Activated B cell treated with CpG ODN at 0.5 μM for 24 hours (primary cell): ENCODE measurements at places on chromosomes 11 and 22.

- DNase-seq: no peak
Observed at GRCh38 chr22:19930551-19931486, 10.8 kb upstream of the COMT start.

DNA sequence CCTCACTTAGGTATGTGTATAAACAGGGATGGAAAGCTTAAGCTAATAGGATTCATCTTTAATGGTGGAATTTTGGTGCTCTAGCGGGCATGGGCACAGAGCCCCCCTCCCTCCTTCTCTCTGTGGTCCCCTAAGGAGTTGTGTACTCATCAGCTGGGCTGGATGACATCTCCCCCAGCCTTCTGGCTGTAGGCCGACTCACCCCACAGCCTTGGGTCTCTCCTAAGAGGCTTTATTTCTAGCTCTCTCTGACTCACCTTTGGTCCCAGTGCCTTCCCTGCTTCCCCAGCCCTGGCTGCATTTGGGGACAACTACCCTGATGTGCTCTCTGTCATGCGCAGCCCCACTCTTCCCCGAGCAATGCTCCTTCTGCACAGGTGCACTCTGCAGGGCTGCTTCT, 26.9 kb downstream of the SLC6A5 start:
- DNase-seq: no peak

- DNase-seq: no peak
Observed at GRCh38 chr22:42180349-42180842, 49.8 kb upstream of the CYP2D6 start.

GRCh38 chr11:36499315-36499714, 10.8 kb downstream of the TRAF6 start:
- DNase-seq: no peak

GRCh38 chr11:87917111-87917510, 258.1 kb downstream of the RAB38 start:
- DNase-seq: no peak

- DNase-seq: no peak
Observed at GRCh38 chr22:33513388-33514338, 406.6 kb downstream of the LARGE1 start.

- DNase-seq: no peak
Observed at GRCh38 chr11:33059331-33060007, 20.1 kb downstream of the TCP11L1 start.

- DNase-seq: no peak
Observed at GRCh38 chr11:19536131-19536530, 176.5 kb upstream of the NAV2 start.

- DNase-seq: peak; percentile 66
Observed at GRCh38 chr22:23219822-23220484, 39.6 kb downstream of the BCR start.

DNA sequence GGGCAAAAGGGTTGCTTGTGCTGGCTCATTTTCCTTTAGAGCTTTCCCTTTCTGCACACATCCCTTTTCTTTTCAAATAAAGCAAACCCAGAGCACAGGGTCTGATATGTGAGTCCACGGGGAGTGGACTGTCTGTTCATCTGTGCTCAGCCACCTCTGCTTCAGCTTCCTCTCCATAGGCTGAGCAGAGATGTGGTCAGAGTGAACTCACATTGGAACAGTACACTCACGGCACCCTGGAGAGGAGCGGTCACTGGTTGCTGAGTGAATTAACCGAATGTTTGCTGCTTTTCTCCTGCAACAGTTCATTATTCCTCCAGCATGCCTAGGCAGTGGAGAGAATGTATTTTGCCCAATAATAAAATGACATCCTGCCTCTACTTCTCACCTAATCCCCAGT, 36.3 kb upstream of the CABP7 start:
- DNase-seq: no peak

GRCh38 chr11:94494126-94494680, 419 bp downstream of the ANKRD49 start:
- DNase-seq: no peak

- DNase-seq: peak; percentile 94
Observed at GRCh38 chr11:7513234-7514098, at the start of gene PPFIBP2. PPFIBP2 (plus strand) TSS chr11:7513999; CDS start chr11:7549476, 35,477 bp downstream.

DNA sequence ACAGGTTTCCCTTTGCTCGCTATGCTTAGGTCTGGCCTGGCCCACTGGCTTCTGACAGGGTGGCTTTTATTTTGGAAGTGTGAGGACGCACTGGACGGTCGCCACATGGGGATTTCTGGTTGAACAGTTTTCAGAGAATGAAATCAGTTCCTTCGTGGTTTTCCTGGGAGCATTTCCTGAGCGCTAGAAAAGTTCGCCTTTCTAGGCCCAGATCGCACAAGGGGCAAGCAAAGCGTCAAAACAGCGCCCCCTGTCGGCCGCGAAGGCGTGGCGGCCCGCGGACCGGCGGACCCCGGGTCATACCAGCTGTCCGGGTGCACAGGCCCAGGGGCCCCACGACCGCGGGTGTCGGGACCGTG, 12.7 kb upstream of the CYP2R1 start:
- peak; percentile 73 for DNase-seq

- DNase-seq: peak; percentile 64
Observed at GRCh38 chr11:68383976-68384501, 71.6 kb downstream of the LRP5 start.

- DNase-seq: no peak
Observed at GRCh38 chr11:90216611-90217010, 6.2 kb downstream of the CHORDC1 start.

DNA sequence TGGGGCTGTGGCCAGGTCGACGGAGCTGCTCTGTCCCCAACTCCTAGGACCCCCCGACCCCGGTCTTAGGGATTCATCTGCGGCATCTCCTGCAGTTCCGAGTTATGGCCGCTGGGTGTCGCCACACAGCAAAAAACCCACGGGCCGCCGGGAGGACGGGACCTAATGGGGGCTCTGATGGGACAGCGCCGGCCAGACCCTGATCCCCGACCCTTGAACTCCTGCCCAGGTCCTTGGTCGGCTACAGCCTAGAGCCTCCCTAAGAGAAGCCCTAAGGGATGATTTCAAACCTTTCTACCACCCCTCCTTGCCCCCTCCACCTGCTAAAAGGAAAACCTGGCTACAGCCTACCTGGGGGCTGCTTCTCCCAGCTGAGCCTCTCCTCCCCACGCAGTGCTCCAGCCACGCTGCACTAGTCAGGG, 30.8 kb upstream of the LRRC10B start:
- DNase-seq: peak; percentile 61

DNA sequence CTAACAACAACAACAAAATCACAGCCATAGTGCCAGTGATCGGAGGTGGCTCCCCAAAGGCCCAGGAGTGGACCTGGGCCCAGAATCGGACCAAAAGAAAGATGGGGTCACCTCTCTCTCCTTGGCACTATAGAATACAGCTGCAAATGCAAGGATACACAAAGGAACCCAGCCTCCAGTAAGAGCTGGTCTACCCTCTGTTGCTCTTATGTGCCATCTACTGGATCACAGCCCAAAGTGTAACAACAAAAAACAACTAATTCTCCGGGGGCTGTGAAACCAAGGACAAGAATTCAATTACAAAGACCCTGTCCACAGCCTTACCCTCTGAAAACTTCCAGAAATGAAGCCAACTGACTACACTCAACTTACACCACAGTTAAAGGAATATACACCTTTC, 21.6 kb downstream of the OR8G5 start:
- no peak for DNase-seq

DNA sequence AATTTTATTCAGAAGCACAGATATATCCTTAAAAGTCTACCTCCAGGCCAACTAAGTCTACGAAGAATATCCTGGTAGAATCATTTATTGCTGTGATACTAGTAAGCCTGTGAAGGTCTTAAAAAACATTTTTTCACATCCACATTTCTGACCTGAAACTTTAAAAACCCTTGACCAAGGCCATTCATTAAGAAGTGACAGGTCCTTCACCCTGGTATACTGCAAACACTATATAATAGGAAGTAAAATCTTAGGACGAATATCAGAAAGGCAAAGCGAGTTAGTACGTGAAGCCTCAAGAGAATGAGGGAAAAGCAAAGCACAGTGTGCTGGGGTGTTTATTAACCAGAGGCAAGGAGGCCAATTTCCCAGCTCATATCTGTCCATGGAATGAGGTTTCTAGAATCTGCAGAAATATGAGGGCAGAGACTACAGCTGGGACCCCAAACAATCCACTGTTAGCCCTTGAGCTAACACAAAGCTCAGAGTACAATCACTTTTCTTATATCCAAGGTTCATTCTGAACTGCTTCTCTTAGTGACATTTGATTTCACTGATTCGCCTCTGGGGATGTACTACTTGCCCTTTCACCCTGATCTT, 71.0 kb downstream of the AMBRA1 start:
- DNase-seq: no peak

GRCh38 chr22:19420321-19420720, 11.2 kb downstream of the HIRA start:
- DNase-seq: no peak

DNA sequence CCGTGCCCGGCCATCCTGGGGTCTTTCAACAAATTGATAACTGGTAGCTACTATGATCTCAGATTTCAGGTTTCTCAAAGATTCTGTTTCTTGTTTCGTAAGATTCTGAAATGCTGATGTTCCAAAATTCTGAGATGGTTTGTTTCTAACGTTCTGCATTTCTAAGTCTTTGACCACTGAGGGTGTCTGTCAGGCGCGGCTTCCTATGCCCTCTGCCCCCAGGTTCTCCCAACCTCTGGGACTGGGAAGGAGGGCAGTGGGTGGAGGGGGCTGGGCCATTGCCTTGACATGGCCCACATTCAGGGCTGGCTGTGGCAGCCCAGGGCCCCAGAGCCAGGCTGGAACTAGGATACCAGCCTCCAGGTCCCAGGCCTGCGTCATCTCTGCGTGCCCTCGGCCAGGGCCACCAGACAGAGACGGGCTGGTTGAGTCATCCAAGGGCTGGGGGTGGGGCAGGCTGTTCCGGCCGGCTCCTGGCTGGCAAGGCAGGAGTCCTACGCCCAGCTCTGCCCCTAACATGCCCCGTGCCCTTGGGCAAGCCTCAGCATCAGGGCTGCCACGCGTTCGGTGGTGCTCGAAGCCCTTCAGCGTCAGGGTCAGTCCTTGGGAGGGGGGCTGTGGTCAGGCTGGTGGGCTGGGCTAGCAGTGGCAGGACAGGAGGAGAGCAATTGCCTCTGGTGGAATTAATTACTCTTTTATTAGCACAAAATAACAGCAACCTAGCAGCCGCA, 5.2 kb downstream of the TMEM134 start:
- no peak for DNase-seq

GRCh38 chr11:3674189-3674588, 3.0 kb upstream of the CHRNA10 start:
- DNase-seq: no peak

DNA sequence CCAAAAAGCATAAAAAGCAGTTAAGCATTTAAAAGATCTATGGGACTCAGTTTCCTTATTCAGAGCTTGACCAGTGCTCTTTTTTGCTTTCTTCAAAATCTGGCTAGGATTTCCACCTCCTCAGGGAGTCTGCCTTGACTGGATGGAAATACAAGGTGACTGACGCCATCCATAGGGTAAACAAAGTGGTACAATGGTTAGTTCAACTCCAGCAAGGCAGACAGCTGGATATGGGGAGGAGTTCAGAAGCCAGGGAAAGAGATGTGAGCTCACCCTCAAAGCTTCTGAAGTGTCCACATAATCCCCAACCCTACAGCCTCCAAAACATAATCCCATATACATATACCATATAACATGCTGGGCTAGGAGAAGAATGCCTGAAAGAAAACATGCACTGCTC, 52.0 kb downstream of the KIRREL3 start:
- DNase-seq: no peak

DNA sequence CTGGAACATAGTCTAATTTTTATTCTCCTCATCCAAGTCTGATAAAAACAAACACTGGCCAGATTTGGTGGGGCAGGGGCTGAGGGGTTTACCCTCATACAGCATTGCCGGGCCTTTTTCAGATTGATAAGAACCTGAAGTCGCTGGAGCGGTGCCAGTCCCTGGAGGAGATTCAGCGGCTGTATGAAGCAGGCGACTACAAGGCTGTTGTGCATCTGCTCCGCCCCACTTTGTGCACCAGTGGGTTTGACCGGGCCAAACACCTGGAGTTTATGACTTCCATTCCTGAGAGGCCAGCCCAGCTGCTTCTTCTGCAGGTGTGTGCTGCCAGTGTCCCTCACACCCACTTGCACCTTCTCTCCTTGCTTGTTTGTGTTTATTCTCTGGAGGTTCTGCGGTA, 55.8 kb downstream of the CABIN1 start:
- no peak for DNase-seq

DNA sequence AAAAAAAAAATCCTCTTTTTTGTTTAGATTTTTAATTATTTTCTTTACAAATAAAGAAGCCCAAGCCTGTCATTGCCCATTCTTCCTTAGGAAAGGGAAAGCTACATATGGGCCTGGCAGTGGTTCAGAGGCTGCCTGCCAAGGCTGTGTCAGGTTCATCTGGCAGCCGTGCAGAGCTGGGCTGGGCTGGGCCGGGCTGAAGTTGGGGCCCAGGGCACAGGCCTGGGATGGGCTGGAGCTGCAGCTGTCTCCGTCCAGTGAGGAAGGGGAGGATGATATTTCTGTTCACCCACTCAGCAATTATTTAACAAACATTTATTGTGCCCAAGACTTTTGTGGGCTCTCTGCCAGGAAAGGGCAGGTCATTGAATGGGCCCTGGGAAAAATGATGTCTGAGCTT, 4.6 kb downstream of the PRR5L start:
- no peak for DNase-seq
